ENCODE measurements at places on chromosomes 1 and 21. TPM values are rescaled to one million over a fixed set of nuclear protein-coding genes. Genes with fewer than 3 reads are reported as not detected.

Gene EDEM3
- total RNA-seq, result 46.2 TPM

Gene EIF2D
- total RNA-seq, result 34.2 TPM

Gene TTC24
- total RNA-seq, result not detected

Gene CBS
- total RNA-seq, result 30.4 TPM

Gene NBPF26
- total RNA-seq, result 3.4 TPM

Gene ELAPOR1
- under 0.01 TPM for total RNA-seq

Gene SH3BGRL3
- total RNA-seq, result 17.4 TPM

Data from lung microvascular endothelial cell (primary cell).